Activated T-helper 1 cell treated with anti-CD3 and anti-CD28 coated beads, Interleukin-2, amount 50 U/mL, for 16 hours (primary cell): ENCODE measurements at places on chromosomes 2 and 18.

DNA sequence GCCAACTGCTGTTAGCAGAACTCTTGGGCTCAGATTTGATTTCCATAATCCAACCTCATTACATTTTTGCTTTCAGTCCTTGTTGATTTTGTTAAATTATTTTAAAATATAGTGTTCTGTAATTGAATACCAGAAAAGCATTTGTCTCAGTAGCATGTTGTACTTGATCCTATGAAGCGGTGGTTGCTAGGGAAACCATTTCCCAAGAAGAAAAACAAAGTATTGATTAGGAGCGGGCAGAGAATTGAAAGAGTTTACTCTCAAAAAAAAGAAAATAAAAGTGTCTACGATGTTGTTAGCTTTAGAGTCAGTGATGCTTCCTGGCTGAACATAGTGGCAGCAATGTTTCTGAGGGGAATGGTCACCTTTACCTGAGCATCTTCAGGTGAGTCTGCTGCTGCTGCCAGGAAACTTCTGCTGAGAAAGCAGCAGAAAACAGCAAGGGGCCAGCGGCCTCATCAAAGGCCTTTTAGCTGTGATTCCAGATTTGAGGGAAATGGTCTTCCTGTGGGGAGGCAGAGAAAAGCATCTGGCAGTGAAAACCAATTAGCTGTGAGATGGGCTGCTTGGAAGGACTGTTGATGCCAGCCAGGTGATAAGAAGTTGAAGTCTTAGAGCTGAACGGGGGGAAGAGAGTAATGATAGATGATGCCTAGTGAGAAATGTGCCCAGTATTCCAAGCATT, 37.1 kb downstream of the CRIM1 start:
- no peak for DNase-seq

DNA sequence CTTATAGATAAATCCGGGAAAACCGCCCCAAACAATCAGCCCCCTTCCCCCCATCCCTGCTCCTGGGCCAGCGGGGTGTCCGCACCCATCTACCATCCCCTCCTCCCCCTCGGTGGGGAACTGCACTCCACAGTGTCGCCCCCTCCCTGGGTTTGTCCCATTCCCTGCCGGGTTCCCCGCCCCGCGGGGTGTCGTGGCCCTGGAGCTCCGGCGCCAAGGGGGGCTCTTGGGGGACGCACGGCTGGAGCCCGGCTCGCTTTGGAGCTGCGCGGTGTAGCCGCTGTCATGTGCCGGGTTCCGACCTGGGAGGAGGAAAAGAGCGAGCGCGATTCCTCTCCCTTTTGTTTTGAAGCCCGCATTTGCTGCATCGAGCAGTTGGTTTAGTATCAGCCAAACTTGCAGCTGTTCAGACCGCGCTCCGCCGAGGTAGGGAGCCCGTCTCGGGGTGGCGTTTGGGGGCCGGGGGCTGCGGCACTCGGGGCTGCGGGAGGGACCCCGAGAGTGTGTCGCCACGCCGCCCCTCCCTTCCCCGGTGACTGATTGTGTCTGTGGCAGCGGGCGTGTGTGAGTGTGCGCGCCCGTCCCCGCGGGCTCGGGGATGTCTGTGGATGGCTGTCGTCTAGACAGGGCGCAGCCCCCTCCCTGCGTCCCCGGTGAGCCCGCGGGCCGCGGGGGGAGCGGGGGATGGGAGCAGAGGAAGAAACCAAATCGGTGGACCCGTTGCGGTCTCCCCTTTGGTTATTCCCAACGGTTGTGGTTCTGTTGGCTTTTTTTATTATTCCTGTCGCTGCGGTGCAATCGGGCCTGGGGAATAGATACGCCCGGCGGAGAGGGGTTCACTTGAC, 797 bp downstream of the CTIF start:
- DNase-seq, result no peak

- no peak for DNase-seq
Observed at GRCh38 chr18:69432847-69433246, 32.2 kb downstream of the DOK6 start.

DNA sequence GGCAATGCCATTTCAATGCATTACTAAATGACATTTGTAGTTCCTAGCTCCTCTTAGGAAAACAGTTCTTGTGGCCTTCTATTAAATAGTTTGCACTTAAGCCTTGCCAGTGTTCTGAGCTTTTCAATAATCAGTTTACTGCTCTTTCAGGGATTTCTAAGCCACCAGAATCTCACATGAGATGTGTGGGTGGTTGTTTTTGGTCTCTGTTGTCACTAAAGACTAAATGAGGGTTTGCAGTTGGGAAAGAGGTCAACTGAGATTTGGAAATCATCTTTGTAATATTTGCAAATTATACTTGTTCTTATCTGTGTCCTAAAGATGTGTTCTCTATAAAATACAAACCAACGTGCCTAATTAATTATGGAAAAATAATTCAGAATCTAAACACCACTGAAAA, 45.3 kb downstream of the HADHB start:
- no peak for DNase-seq

DNA sequence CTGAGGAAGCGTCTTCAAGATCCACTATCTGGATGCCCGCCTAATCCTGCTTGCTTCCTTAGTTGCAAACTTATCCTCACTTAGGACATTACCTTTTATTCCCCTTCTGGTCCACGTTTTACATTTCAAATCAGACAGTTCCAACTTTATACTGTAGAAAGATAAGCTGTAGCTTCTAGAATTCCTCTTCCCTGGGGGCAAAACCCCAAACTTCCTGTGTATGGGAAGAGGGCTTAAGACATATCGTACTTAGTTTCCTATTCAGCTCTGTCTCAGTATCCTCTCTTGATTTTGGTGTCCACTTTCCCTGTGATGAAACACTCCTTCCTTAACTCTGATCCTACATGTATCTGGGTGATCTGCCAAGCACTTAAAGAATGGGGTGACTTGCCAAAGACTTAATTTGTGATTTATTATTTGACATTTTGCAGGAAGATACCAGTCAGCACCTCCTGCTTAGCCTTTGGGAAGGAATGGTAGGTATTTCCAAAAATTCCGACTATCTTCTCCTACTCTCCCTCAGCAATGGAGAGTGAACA, 245.2 kb downstream of the CDCA7 start:
- no peak for DNase-seq
